ENCODE measurements at places on chromosomes 12 and 14.

DNA sequence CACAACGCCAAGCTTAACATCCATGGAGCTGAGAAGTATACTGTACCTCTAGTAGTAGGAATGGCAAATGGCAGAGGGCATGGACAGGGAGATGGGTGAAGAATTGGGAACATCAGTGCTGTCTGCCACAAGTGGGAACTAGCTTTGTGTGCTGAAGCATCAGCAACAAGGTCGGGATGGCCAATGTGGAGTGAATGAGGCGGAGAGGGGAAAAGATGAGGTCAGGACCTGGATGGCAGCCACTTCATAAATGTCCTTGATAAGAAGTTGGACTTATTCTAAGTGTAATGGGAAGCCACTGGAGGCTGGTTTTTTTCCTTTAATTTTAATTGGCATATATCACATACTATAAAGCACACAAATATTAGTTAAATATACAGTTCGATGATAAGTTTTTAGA, 21.9 kb upstream of the CLMN start:
- DNase-seq: no peak

GRCh38 chr12:31488737-31489338, 102.1 kb downstream of the DENND5B start:
- no peak for DNase-seq

DNA sequence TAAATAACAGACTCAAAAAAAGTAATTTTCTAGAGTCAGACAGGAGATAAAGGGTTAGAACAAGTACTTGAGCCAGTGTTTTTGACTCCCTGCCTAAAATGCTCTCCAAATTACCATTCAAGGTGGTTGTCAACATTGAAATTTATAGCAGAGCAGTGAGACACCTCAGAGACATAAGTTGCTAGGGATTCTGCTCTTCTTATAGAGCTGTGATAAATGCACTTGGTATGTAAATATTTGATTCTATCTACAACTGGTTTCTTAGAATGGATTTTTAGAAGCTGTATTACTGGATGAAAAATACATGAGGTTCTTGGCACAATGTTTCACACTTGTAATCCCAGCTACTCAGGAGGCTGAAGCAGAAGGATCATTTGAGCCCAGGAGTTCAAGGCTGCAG, 83.9 kb upstream of the OSBPL8 start:
- no peak for DNase-seq

DNA sequence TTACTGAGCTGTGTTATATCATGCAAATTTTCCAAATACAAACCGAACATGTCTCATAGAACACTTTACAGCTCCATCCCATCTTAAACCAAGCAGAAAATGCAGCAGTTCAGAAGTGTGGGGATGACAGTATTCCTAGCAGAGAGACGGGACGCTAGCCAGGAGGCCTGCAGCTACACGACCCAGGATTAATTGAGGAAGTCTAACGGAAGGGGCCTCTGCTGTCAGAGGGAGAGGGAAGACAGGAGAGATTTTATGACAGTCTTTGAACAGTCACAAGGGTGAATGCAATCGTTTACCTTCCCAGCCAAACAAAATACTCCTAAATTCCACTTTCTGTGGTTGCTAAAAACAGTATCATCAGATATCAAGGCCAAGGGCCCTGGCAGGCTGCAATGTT, 261.9 kb downstream of the TMEM132D start:
- DNase-seq: no peak

DNA sequence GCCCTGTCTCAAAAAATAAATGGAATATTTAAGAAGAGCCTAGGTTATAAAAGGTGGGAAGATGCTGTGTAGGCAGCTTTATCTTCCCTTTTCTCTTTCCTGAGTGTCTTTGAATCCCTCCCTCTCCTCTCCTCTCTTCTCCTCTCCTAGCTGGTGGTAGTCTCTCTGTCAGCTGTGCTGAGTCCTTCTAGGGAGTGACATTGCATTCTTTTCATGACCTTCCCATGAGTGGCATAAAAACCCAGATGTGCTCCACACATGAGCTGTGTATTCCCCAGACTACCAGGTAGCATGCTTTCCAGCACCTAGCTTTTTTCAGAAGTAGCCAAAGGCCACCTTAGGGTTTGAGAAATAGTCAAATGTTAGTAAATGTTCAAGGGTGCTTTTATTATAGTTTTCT, 23.6 kb downstream of the SAMD4A start:
- no peak for DNase-seq

DNA sequence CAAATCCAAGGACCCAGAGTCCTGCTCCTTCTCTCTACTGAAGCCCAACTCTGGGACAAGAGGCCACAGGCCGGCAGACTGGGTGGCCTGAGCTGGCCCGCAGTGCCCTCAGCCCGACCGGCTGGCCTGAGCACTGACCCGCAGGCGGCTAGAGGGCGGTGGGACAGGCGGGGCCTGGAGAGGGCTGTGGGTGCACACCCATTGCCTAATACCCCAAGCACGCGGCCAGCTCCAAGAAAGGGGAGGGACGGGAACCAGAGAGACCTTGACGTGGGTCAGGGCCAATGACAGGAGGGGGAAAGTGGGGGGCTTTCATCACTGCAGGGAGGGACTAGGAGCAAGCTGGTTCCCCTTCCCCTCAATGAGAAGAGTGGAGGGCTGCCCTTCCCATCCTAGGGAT, 2.0 kb upstream of the WNT10B start:
- peak; percentile 71 for DNase-seq

DNA sequence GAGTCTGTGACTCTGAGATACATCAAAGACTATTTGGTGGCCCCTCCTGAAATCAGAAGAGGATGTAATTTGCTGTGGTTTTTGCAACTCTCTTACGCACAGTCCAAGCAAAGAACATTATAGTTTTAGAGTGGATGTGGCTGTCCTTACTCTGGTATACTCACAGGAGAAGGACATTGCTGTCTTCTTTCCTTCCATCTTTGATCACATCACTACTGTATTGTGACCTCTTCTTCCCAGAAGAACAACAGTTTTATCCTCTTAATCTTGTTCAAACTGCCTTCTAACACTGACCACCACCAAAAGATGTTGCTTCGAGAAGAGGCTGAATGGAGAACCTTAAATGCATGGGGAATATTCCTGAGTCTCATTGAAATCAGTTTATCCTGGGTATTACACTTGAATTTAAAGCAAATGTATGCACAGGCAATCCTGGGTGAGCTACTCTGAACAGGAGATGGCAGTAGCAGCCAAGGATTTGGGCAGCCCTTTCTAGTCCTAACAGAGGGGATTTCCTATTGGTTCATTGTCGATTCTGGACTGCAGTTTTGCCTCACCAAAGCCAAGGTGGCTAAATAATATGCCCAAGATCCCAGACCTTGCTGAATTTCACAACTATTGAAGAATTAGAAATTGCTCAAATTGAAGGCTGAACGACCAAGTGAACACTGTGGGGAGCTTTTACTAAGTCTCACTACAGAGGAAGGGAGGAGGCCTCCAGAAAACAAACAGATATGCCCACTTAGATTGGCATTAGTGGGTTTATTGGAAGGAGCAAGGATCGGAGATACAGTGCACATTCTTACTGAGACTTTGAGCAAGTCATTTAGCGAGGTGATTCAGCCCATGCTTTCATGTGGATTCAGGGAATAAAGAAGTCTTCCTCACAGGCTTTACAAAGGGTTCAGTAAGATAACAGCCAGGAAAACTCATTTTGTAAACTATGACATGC, 282.8 kb downstream of the PAWR start:
- DNase-seq: peak; percentile 21

- DNase-seq: no peak
Measured at GRCh38 chr12:44362947-44363346, 513.2 kb downstream of the NELL2 start.

GRCh38 chr12:121776190-121777098, 17.0 kb downstream of the RHOF start:
- DNase-seq: peak; percentile 97

DNA sequence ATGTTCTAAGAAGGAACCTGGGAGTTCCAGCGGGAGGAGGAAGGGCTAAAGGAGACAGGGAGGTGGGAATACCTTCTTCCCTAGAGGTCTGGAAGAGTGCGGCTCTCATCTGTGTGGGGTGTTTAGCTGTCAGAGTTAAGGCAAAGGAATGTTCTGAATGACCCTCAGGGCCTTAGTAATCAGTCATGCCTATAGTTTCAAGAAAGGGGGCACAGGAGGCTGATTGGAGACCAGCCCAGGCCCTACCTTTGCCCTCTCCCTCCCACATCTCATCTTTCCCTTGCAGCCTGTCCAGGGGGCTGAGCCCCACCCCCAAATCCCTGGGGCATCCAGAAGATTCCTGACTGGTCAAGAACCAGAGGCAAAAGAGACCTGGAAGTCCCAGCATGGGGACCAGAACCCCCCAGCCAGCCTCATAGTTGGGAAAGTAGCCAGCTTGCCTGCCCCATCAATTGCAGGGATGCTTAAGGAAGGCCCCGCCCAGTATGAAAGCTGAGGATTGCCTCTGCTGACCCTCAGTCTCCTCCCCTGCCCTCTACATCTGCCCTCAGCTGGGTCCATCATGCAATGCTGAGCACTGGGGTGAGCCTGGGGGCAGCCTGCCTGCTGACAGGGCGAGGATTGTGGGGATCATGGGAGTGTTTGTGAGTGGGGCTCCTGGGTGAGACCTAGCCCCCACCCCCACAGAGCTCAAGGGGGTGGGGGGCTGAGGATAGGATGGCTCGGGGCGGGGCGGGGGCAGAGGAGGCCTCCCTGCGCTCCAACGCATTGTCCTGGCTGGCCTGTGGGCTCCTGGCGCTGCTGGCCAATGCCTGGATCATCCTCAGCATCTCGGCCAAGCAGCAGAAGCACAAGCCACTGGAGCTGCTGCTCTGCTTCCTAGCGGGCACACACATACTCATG, 1.8 kb downstream of the GPR162 start:
- peak; percentile 53 for DNase-seq

DNA sequence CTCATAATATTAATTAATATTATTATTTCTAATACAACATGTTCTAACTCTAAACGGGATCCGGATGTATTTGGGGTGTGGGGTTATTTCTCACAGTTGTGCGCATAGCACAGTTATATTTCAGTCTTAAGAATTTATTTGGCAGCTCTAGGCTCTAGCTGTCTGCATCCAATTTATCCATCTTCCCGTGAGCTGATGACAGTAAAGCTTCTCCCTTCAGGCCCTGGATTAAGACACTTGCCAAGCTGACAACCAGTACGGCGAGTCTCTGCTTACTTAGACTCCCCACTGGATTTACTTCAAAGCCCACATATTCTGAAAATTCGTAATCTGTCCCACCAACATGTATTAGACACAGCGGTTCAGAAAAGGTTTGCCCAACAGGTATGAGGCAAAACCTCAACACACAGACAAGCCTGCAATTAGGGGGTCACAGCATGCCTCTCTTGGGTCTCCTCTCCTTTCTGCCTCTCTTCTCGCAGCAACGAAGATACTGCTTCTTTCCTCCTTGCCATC, 232.9 kb upstream of the TMTC1 start:
- no peak for DNase-seq

GRCh38 chr12:130577351-130577750, 138.7 kb downstream of the RIMBP2 start:
- DNase-seq: no peak

GRCh38 chr12:6078398-6079096, 45.9 kb downstream of the VWF start:
- peak; percentile 36 for DNase-seq

- DNase-seq: no peak
Measured at GRCh38 chr12:53977596-53978445, 3.1 kb upstream of the HOTAIR start.

GRCh38 chr14:51593397-51593796, 58.3 kb upstream of the FRMD6 start:
- DNase-seq: no peak

GRCh38 chr14:91369628-91370445, 47.8 kb downstream of the CCDC88C start:
- DNase-seq: no peak

DNA sequence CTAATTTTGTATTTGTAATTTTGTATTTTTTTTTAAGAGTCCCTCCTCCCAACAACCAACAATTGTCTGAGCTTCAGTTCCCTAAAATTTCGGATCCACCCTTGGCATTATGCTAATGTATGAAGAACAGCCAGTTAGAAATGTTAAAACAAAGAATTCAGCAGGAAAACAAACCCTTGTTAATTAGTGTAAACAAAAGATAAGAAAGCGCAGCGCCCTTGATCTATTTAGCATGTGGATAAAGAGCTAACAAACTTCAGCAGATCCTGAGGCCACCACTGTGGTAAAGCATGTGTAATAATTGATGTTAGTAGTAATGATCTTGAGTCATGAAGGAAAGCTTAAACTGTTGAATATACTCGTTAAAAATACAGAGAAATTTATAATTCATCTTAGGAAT, 199.8 kb downstream of the TMX1 start:
- DNase-seq: no peak

- DNase-seq: no peak
Measured at GRCh38 chr14:84856751-84857534, 673.0 kb upstream of the FLRT2 start.
